ENCODE measurements at places on chromosomes 5 and 9.
A peak's percentile ranks its signal among the peaks of the same experiment; 100 is the strongest.

GRCh38 chr9:127562841-127563401, 49.2 kb upstream of the STXBP1 start:
- no peak for DNase-seq

- peak; percentile 4 for DNase-seq
These were observed 197.6 kb downstream of the DRD1 start for GRCh38 chr5:175246242-175246888.

GRCh38 chr9:126413391-126414068, 86.9 kb downstream of the MVB12B start:
- no peak for DNase-seq

GRCh38 chr5:156534085-156534484, 207.1 kb downstream of the SGCD start:
- DNase-seq, result no peak

DNA sequence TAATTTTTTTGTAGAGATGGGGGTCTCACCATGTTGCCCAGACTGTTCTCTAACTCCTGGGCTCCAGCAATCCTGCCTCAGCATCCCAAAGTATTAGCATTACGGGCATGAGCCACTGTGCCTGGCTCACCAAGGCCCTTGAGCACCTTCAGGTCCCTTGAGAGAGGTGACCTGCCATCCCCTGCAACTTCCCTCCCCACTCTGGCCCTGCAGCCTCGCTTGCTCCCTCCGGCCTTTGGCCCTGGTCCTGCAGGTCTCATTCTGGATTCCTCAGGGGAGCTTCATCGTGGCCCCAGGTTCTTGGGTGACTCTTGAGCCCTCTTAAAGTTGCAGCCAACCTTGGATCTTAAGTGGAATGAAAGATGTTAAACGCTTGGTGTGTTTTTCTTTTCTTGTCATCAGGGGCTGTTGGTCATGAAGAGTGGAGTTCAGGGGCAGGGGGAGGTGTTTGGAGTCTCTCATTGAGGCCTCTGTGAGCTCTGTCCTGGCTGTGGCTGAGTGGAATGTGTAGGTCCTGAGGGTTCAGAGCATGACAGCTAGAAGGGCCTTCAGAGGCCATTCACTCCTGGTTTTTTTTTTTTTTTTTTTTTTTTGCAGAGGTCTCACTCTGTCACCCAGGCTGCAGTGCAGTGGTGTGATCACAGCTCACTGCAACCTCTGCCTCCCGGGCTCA, 33.0 kb downstream of the PPARGC1B start:
- DNase-seq, result no peak

- DNase-seq, result no peak
These were observed 30.3 kb downstream of the CEP72 start for GRCh38 chr5:642481-642880.

DNA sequence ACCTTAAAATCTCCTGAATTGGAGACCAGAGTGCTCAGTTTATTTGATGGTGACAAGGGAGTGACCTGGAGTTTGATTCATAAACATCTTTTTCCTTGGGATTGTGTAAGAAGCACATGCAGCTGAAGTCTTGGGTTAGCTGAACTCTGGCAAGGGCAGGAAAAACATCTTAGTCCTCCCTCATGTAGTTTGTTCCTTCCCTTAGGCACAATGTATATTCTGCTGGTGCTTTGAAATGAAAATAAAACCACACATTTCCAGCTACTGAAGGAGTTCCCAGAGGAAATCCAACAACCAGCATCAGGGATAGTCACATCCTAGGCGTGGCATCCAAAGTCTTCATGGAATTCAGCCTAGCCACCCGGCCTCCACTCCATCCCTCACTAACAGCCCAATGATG, 95.2 kb upstream of the PAPPA start:
- no peak for DNase-seq

GRCh38 chr5:15837551-15838289, 337.7 kb downstream of the FBXL7 start:
- no peak for DNase-seq

- DNase-seq, result no peak
These were observed 45.1 kb downstream of the TTC1 start for GRCh38 chr5:160054047-160054446.

DNA sequence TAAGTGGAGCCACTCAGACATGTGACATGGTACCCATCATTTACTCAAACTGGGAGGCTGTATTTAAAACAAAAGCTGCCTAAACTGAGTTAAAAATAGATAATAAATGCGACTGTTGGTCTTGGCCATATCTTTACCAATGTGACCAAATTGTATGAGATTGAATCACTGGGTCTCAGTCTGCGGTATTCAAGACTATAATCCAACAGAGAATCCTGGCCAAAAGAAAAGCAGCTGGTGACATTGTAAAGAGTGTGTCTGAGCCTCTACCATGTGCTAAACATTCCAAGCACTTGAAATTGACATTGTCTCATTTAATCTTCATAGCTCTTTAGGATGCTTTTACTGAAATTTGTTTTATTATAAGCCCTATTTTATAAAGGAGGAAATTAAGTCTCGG, 282.6 kb downstream of the ZNF608 start:
- DNase-seq, result no peak

DNA sequence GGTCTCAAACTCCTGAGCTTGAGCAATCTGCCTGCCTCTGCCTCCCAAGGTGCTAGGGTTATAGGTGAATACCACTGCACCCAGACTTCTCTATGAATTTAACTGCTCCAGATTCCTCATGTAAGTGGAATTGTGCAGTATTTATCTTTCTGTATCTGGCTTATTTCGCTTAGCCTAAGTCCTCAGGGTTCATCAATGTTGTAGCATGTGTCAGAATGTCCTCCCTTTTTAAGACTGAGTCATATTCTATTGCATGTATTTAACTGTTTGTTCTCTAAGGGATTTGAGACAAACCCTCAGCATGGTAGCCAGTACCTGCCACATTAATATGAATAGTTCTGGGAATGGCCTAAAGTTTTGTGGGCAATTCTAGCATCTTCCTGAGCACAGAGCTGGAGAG, 53.9 kb upstream of the TUT7 start:
- DNase-seq, result no peak

GRCh38 chr5:108360280-108360679, 21.6 kb downstream of the FBXL17 start:
- no peak for DNase-seq

- DNase-seq, result no peak
These were observed 15.2 kb upstream of the ZCCHC9 start for GRCh38 chr5:81286059-81286617.

GRCh38 chr9:37293664-37294524, 128.6 kb upstream of the GRHPR start:
- no peak for DNase-seq

- DNase-seq, result no peak
These were observed 233.7 kb downstream of the ADAMTSL1 start for GRCh38 chr9:18707489-18708205.

- DNase-seq, result no peak
These were observed 204.2 kb downstream of the TAF11L14 start for GRCh38 chr5:17838469-17838868.

- DNase-seq, result no peak
These were observed 77.2 kb upstream of the OSMR start for GRCh38 chr5:38768412-38769211.

GRCh38 chr9:133277467-133277866, 2.5 kb upstream of the ABO start:
- no peak for DNase-seq

DNA sequence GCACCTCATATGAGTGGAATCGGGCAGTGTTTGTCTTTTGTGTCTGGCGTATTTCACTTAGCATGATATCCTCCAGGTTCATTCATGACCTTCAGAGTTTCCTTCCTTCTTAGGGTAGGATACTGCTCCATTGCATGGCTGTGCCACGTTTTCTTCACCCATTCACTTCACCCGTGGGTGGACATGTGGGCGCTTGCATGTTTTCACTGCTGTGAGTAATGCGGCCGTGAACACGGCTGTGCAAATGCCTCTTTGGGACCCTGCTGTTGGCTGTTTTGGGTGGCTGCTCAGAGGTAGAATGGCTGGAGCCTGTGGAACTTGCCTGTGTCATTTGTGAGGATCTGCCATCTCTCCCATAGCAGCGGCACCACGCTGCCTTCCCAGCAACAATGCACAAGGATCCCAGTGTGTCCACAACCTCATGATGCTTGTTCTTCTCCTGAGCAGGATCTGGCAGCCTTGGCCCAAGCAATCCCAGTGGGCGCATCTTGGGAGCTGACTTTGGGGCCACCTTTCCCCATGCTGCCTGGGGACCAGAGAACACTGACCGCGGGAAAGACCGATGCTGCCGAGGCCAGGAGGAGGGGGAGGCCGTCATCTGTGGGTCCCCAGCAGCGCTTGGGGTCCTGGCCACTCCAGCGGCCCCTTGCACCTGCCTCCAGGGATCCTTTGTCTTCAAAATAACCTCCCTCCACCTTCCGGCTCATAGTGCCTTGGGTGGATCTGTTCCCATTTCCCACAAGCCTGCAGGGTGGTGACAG, 2.3 kb upstream of the SCGB3A1 start:
- no peak for DNase-seq

GRCh38 chr5:57839025-57839424, 356.4 kb upstream of the ACTBL2 start:
- DNase-seq, result no peak

- DNase-seq, result no peak
These were observed 23.8 kb downstream of the CAMSAP1 start for GRCh38 chr9:135883410-135884089.

GRCh38 chr5:158286827-158287226, 427.9 kb upstream of the CLINT1 start:
- no peak for DNase-seq

- DNase-seq, result no peak
These were observed 1.0 kb upstream of the KLF9 start for GRCh38 chr9:70415476-70415875.

GRCh38 chr5:139186752-139187326, 11.3 kb downstream of the SIL1 start:
- no peak for DNase-seq

- DNase-seq, result no peak
These were observed 94.0 kb downstream of the PHF2 start for GRCh38 chr9:93670208-93671019.

DNA sequence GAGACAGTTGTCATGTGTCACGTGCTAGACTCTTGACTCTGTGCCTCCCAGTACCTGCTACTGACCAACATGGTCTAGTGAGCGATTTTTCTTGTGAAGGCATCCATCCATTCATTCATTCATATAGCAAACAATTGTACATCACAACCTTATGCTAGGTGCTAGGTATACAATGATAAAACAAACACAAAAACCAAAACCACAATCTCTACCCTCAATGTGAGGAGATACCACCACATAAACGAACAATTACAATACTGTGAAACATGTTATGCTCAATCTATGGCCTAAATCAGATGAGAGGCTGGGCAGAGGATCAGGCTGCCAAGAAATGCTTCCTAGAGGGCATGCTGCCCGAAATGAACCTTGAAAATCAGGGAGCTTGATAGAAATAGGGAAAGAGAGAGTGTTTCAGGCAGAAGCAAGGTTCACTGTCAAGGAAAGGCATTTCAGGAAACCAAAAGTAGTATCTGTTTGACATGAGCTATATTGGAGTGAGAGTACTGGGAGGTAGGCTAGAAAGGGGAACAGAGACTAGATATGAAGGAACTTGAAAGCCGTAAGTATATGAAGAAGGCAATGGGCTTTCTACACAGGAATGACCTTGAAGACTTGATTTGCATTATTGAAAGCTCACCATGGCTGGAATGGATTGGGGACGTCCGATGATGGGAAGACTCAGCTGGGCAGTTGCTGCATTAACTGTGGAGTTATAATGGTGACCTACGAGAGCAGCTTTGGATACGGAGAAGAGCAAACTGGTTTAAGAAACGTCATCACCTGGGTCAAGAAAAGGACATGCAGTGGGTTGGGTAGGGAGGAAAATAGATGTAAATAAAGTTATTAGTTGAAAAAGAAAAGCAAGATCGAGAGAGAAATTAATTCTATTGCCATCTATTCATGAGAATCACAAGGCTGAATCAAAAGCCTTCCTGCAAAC, 90.1 kb downstream of the THBS4 start:
- no peak for DNase-seq

DNA sequence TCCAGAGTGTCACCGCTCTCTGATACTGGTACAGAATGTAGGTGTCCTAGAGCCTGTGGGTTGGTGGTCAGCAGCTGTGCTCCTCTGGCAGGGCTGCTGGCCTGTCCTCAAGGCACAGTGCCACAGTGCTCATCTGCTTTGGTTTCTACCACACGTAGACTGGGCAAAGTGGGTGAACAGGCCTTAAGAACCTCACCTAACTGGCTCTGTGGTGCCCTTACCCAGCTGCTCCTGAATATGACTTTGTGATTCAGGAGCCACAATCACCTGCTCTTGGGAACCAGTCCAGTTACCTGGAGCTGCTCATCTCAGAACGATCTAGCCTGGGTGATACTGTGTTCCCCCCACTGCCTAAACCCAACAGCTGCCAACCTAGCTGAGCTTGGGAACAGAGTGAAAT, 6.4 kb downstream of the NOP16 start:
- DNase-seq, result no peak

Data from stimulated activated CD4-positive, alpha-beta T cell treated with anti-CD3 and anti-CD28 coated beads, Interleukin-12 subunit alpha, Interleukin-12 subunit beta, amount 100 ng/mL, for 48 hours (primary cell).